ENCODE measurements at places on chromosomes 5 and 9.

DNA sequence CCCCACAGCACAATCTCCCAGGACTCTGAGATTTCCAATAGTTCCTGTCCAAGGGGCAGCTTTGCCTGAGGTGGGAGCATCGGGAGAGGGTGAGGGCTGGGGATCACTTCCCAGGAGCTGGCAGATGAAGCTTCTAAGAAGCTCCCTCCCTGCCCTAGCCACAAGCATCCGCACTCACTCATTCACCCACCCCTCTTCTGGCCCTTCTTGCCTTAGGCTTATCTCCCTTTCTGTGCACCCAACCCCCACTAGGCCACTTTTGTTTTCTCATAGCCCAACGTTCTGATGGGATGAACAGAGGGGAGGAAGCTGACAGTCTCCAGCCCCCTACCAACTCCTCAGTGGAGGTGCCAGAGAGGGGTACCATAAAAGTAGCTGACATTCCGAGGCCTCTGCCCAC is 3.7 kb upstream of the PCDH1 start:
- DNase-seq, result no peak

DNA sequence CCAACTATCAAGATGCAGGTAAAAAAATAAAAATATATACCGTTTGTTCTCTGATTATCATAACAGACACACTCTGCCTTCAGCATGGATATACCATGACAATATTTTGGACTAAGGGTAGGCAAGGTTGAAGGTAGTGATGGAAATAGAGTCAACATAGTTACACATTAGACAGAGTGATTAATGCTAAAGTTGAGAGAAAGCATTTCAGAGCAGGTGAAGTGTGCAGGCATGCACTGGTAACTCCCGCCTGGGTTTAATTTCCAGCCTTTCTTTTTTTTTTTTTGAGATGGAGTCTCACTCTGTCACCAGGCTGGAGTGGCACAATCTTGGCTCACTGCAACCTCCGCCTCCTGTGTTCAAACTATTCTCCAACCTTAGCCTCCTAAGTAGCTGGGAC is 458.5 kb downstream of the TLR4 start:
- no peak for DNase-seq

GRCh38 chr5:97543166-97543565 is 360.1 kb upstream of the RIOK2 start:
- DNase-seq, result no peak

DNA sequence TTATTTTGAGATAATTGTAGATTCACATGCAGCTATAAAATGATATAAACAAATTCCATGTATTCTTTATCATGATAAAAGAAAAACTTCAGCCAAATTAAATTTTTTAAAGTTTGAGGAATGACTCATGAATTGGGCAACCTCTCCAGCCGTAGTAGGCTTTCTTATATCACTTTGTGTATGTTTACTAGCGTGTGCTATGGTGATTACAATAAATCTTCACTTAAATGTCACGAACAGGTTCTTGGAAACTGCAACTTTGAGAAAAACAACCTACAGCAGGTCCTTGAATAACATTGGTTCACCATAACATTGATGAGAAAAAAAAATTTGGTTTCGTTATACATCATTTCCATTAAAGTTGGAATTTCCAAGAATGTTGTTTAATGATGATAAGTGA is 730.9 kb upstream of the TYRP1 start:
- no peak for DNase-seq
